Psoas muscle (tissue), 8 donors: ENCODE measurements at places on chromosomes 6 and 20.

GRCh38 chr6:106858653-106859092 lies 115.9 kb downstream of the CD24 start:
- no peak for DNase-seq

GRCh38 chr6:161000632-161001031 lies 9.1 kb downstream of the MAP3K4 start:
- DNase-seq, result no peak

DNA sequence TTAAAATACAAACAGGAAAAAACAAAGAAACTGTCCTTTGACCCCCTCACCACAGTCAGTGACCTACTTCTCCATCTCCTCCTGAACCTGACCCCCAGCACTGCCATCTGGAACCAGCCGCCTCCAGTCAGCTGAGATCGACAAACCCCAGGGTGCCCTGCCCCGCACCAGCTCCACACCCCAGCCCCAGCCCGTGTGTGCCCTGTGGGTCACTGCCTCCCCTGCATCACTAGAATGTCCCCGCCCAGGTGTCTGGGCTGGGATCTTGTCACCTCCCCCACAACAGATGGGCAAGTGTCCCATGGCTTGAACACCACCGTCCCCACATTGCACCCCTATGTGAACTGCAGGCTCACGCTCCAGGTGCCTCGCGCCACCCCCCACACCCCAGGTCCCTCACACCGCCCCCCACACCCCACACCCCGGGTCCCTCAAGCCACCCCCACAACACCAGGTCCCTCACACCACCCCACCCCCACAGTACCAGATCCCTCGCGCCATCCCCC lies 13.3 kb downstream of the TAF4 start:
- no peak for DNase-seq

DNA sequence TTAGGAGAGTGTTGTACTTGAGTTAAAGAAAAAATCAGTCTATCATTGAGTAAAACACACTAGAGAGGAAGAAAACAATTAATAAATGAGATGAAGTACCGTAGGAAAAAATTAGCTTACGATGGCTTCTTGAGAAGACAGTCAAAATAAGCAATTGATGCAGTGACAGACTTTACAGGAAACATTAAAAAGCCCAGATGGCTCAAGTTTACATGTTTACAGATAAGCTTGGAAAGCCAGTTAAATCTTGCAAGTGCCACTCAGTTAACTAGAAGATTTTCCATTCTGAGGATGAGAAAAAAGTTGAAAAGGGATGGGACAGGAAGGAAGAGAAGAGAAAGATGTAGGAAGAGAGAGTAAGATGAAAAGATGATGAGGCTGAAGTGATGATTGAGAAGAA lies 288.8 kb upstream of the FERMT1 start:
- no peak for DNase-seq

GRCh38 chr6:74573613-74574012 lies 632.2 kb downstream of the COL12A1 start:
- DNase-seq, result no peak

GRCh38 chr6:37317312-37318038 lies 36.3 kb upstream of the RNF8 start:
- DNase-seq, result no peak

DNA sequence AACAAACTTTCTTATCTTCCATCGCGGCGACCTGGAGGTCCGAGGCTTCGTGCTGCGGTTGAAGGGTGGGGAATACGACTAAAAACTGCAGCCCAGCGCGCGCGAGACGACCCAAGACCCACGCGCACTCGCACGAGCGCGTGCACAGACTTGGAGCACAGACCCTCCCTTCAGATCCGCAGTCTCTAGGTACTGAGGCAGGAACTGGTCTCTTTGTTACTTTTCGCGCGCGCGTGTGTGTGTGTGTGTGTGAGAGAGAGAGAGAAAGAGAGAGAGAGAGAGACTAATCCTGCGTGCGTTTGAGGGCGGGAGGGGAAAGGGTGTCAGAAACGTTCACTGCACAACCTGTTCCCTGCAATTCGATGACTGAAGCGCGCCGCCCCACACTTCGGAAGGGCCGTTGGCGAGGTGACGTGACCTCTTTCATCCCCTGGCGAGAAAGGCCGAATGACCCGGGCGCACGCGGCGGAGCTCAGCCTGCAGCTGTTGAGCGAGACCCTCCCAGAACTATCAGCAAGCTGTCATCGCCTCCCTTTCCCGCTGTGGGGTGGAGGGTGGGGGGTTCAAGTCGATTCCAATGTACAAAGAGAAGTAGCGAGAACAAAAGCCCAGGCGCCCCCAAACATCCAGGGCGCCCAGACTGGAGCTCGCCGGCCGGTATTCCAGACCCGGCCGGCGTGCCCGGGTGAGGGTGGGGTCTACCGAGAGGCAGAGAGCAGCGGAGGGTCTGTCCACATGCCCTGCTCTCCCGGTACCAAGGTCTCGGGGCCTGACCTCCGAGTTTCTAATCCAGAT lies 1.5 kb upstream of the TUBB2B start:
- no peak for DNase-seq

- DNase-seq, result no peak
These were observed 53.7 kb downstream of the SMOC2 start for GRCh38 chr6:168494726-168495125.

GRCh38 chr20:4999788-5000187 lies 1.5 kb downstream of the SLC23A2 start:
- no peak for DNase-seq

- DNase-seq, result no peak
These were observed 12.9 kb upstream of the ZNF343 start for GRCh38 chr20:2521369-2522305.

DNA sequence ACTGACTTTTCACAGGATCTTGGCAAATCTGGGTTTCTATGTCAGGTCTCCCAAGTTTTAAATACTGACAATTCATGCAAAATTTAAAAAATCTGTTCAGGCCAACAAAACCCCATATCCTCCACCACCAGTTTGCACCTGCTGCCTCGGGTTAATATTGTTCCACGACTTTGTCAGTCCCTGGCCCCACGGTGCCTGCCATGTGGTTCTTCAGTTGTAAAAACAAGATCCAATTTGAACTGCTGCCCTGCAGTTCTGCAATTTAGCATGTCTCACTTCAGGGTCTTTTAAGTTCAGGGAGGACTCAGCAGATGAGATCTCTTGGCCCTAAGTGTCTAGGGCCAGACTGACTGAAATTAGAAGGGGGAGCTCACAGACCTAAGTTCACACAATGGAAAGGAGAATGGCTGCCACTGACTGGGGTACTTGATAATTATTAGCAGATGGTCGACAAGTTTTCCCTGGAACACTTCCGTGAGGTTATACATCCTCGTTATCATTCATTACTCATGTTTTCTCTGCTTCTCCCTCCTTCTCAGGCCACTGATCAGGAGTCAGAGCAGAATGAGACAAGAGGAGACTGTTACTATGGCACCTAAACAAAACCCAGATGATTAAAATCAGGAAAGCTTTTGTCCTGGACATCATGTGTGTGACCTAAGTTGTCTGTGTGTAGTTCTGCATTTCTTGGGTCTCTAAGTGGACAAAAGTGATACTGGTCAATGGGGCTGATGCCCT lies 223.6 kb downstream of the KIF16B start:
- DNase-seq, result peak; percentile 59

DNA sequence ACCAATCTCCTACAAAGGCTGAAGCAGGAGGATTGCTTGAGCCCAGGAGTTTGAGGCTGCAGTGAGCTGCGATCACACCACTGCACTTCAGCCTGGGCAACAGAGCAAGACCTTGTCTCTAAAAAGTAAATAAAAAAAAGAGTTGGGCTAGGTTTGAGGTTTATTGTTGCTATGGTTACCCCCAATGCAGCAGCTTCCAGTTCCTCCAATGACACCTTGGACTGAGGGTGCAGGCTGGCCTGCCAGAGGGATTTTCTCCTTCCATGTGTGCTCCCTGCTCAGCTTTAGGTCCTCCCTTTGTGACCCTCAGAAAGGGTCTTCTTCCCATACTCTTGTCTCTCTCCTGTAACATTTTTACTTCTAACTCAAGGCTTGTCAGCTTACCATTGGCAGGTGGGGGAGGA lies 10.6 kb upstream of the TBC1D20 start:
- no peak for DNase-seq

DNA sequence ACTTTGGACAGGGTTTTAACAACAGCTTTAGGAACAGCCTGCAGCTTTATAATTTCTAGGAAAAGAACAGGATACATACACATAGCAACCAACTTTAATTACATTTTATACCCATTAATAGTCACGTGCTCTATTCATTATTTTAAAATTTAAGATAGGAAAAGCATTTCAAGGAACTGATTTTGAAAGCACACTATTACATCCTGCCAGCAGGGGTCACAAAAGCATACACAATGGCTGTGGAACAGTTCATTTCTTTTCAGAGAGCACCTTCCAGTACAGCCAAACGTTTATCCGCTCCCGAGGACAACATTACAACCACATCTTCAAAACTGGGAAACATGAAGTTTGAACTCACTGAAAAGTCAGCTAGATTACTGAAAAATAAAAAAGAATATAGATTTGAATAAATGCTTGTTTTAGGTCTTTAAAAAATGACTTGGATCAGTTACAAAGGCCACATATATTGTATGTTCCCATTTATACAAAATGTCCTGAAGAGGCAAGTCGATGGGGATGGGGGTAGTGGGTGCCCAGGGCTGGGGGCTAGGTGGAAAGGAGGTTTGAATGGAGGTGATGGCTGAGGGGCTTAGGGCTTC lies 104.6 kb upstream of the EXOC2 start:
- DNase-seq, result no peak

DNA sequence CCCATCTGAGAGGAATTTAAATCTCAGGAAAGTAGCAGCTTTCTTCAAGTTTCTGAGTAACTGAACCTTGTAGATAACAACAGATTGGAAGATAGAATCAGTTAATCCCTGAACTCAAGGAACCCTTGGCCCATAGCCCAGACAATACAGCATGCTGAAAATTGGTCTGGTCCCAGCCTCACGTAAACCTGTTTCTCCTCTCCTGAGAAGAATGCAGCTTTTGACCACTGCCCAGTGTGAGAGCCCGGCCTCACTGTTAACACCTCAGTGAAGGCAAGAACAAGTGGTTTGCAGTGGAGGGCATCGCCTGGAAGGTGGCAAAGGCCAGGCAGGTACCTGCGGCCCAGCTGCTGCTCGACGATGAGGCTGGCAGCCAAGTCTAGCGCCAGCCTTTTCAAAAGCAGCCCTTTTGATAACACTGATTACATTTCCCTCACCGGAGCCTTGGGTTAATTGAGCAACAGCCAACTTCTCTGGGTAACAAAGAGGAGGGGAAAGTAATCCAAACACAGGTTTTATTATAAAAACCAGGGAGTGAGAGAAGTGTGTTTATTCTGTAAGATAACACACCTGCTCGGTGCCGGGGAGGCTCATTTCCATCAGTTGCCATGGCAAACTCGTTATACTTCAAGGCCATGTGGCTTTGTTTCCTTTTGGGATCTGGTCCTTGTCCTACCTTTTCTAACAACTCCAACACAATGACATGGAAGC lies 54.0 kb downstream of the TRAF3IP2 start:
- DNase-seq, result no peak

- DNase-seq, result no peak
These were observed 15.2 kb upstream of the UQCC2 start for GRCh38 chr6:33726696-33727095.

GRCh38 chr6:118963003-118963402 lies 28.0 kb upstream of the MCM9 start:
- DNase-seq, result no peak

- no peak for DNase-seq
These were observed 187.8 kb downstream of the KIF16B start for GRCh38 chr20:16385462-16385861.

- no peak for DNase-seq
These were observed 49.7 kb downstream of the CD2AP start for GRCh38 chr6:47527274-47527673.

- DNase-seq, result no peak
These were observed 137.3 kb upstream of the VGLL2 start for GRCh38 chr6:117128052-117128451.

DNA sequence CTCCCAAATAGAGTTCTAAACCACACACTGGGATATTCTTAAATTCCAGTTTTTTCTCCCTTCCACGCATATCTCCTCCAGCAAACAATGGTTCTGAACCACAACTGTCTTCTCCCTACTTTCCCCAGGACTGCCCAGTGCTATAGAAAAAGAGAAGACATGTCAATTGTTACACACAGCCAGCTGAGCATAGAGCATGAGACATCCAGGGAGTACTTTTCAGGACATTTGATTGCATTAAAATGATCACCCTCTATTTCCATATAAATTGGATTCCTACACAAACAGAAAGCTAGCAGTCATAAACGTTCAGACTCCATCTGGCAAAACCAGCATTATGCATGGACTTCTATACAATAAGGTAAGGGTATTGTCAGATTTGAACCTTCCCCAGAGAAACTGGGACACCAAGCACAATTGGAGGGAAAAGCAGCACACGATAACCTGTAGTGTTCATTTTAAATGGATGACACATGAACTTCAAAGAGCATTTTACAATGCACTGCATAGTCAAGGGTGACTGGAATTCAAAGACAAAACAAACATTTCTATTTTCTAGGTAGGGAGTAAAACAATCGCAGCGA lies 93.1 kb upstream of the HEY2 start:
- DNase-seq, result no peak

DNA sequence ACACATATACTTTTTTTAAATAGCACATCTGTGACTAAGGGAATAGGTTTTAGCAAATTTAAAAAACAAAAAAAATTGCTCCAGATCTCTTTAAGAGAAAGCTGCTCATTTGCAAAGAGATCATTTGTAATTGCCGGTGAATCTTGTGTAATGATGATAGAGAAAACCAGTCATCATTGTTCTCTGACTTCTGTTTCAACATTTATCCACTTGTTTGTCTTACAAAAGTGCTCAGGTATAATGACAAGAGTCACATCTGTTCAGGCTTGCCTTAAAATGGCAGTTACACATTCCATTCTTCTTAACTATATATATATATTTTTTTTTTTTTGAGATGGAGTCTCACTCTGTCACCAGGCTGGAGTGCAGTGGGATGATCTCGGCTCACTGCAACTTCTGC lies 165.2 kb downstream of the AIG1 start:
- DNase-seq, result no peak

DNA sequence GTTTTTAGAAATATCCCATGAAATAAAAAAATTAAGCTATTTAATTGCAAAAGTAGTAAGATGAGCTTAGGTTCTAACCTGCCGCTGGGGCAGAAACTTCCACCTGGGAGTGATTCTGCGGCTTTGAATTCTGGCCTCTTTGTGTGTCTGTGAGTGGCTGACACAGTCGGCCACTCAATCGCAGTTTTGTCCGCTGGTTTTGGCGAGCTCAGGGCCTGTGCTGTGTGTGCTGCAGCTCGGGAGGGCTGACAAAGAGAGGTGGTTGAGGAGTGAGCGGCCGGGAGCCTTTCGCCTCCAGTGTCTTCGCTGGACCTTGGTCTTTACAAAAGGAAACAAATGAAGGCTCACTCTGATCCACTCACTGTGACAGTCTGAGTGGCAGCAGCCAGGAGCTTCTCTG lies 128.4 kb downstream of the TIAM2 start:
- DNase-seq, result no peak

GRCh38 chr6:130749402-130749801 lies 77.8 kb upstream of the SMLR1 start:
- no peak for DNase-seq

DNA sequence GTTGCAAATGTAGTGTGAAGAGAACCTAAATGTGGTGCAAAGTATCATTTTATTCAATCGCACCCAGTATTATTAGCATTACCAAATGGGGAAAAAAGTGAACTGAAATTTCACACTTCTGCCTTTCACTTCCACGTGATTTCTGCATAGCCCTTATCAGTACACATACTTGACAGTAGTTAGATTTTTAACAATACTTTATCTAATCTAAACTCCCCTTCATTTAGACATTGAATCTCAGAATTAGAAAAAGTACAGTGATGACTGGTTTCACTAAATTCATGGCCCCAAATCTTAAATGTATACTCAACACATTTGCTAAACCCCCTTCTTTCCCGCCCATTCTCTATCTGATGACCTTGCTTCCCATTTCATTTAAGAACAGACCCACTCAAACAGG lies 14.3 kb downstream of the STX7 start:
- no peak for DNase-seq
